Right hindlimb (tissue), 1 donor: ENCODE measurements at places on chromosomes 2 and 18.
A peak's percentile ranks its signal among the peaks of the same experiment; 100 is the strongest.

- DNase-seq, result no peak
Observed at GRCh38 chr2:214126135-214126534, 284.7 kb upstream of the VWC2L start.

GRCh38 chr2:197161774-197162173 is 148.8 kb downstream of the ANKRD44 start:
- no peak for DNase-seq

GRCh38 chr2:11753452-11753885 is 7.0 kb downstream of the LPIN1 start:
- no peak for DNase-seq

GRCh38 chr2:177998006-177998405 is 74.6 kb downstream of the PDE11A start:
- DNase-seq, result no peak

DNA sequence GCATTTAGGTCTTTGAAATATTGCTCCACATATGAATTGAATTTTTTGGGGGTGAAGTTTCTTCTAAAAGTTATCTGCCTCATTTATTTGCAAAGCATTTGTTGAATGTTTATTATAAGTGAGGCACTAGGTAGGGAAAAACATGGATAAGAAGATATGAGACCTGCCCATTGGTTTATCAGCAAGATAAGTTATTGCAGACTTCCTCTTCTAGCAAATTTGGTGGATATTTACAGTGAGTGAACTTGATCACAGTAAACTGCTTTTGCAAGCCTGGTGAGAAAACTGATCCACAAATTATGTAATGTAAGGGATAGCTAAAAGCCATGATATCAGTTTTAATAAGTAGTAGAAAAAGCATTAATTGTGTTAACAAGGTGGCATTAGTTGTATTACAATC is 364.8 kb downstream of the SOCS6 start:
- DNase-seq, result no peak

DNA sequence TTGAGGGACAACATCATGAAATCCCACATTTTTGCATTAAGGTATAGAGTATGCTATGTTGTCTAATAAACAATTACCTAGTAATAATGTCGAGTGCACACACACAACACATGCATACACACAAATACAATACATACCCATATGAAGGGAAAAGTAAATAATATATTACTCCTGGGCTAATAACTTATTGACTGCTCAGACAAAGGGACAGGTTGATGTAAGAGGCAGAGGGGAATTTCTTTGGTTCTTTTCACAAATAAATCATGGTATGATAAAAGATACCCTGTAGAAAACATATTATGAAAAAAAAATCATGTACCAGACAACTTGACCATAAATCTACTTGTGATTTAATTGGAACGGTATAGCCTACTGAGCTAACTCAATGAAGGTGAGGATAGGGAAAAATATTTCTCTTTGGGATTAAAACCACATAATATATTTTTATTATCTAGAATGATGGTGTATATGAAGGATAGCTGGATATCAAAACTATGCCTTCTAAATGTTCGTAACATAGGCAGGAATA is 398.7 kb upstream of the LRRTM4 start:
- DNase-seq, result no peak

- no peak for DNase-seq
Observed at GRCh38 chr2:95034818-95035217, 9.3 kb downstream of the MAL start.

GRCh38 chr2:128717758-128718710 is 399.4 kb upstream of the HS6ST1 start:
- DNase-seq, result no peak

GRCh38 chr2:102442967-102443828 is 20.2 kb downstream of the IL18RAP start:
- no peak for DNase-seq

- peak; percentile 32 for DNase-seq
Observed at GRCh38 chr2:76953733-76954347, 568.3 kb downstream of the LRRTM4 start.

GRCh38 chr2:40220177-40220925 is 231.5 kb downstream of the SLC8A1 start:
- DNase-seq, result no peak

DNA sequence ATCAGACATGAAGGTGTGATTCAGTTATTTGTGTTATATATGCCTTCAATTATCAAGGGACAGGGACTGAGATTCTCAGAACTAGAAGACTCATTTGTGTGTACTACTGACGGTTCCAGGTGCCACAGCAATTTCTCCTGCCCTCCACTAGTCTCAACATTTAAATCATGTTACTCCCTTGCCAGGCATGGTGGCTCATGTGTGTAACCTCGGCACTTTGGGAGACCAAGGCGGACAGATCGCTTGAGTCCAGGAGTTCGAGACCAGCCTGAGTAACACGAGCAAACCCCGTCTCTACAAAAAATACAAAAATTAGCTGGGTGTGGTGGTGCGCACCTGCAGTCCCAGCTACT is 1.1 kb downstream of the CNDP2 start:
- peak; percentile 12 for DNase-seq

DNA sequence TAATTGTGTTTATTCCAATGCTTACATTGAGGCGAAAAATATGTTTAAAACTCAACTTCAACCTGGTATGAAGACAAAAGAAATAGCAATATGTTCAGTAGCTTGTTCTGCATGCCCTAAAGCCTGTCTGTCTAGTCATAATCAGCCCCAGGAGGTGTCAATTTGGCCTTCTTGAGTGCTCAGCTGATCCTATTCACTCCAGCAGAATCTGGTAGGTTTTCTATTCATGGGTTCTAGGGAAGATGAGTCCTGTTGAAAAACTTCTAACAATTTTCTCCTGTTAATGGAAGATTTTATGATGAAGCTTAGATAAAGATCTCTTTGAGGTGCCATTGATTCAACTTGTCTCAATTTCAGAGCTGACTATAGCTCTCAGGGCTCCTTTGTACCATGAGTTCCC is 402.0 kb upstream of the UBE2E3 start:
- DNase-seq, result no peak

DNA sequence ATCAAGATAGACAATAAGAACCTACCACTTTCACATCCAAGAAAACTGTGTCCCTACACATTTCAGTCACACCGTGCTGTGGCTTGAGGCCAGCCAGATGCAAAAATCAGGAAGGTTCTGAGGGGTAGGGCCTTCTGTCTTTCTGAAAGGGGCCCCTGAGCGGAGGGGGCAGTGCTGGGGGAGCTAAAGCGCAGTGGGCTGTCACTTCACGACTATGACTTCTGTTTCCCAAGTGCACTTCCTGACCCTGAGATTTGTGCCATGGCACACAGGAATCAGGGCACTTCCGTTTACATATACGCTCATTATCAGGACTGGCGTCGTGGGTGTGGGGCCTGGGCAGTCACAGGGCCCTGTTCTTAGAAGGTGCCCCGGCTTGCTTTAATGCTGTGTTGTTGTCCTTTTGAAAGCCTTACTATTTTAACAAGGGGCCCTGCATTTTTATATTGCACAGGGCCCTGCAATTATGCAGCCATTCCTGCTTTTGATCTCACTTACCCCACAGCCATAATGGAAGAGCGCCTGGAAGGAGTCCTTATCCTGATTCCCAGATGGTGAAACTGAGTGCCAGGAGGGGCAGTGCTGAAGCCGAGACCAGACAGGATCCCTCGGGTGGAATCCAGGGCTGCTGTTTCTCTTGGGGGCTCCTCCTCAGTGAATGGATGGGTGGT is 620 bp downstream of the NGEF start:
- DNase-seq, result no peak

DNA sequence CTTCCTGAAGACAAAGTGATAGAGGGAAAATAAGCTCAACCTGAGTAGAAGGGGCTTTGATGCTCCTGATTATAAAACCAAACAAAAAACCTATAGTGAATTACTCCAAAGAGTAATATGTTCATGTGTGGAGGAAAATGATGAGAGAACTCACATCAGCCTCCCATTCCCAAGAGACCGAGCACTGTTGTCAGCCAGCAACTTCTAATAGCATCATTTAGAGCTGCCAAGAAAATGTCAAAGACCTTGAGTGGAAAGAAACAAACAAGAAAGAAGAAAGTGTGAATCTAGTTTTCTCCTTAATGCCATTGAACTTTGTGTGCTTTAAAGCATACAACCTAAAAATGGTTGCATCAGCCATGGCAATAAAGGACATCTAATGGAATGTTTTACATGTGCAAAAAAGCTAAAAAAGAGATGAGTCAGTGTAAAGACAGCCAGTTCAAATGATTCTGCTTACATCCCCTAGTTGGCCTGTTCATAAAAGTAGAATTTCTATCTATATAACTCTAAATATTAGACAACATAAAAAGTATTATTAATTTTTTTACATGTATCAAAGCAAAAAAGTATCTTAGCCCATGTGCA is 1066.2 kb downstream of the TDRD15 start:
- no peak for DNase-seq

GRCh38 chr2:215982465-215982875 is 30.9 kb downstream of the MREG start:
- DNase-seq, result no peak

DNA sequence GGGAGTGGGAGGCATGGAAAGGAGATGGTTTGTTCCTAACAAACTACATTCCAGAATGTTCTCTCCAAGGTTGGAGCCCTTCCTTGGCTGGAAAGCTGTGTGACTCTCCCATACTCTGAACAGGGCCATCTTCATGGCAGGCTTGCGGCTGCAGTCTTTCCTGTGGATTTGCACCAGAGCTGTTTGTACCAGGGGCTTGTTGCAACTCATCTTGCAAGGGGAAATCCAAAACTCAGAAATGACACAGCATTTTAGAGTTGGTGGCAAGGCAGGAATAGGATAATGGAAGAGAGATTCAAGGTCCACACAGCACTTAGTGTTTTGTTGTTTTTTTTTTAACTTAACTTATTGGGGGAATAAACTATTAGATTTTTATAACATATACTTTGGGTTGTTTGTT is 73.7 kb upstream of the ZNF516 start:
- no peak for DNase-seq

DNA sequence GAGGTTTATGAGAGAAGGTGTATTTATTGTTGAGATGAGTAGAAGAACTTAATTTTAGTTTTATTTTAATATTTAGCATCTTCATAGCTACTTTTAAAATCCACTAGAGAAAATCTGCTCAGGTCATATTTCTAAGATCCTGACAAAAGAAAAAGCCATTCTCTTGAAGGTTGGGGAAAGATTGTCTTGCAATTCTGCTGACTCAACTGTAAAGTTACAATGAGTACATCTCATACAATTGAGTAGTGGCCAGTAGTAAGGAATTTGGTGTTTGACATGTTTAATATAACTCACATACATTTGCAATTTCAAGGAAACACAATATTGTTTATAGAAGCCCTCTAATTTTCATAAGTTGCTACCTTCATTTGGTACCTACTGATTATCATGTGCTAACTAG is 344.5 kb downstream of the LRRTM1 start:
- no peak for DNase-seq

GRCh38 chr2:71536226-71536671 is 82.9 kb downstream of the DYSF start:
- DNase-seq, result peak; percentile 69

- no peak for DNase-seq
Observed at GRCh38 chr2:1988049-1988448, 243.7 kb upstream of the PXDN start.

DNA sequence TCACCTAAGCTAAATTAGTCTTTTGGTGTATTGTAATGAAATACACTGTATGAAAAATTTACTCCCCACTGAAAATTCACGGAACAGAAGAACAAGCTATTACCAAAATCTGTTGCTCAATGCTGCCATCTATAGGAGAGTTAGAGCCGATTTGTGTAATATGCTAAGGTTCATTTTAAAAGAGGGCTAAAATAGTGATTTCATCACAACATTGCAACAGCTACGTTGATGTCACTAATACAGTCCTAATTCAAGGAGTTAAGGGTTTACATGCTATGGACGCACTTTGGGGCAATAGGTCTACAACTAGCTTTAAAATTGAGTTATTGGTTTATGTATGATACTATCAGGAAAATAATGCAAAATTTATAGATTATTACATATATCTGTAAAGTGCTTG is 3.0 kb upstream of the IRS1 start:
- no peak for DNase-seq

DNA sequence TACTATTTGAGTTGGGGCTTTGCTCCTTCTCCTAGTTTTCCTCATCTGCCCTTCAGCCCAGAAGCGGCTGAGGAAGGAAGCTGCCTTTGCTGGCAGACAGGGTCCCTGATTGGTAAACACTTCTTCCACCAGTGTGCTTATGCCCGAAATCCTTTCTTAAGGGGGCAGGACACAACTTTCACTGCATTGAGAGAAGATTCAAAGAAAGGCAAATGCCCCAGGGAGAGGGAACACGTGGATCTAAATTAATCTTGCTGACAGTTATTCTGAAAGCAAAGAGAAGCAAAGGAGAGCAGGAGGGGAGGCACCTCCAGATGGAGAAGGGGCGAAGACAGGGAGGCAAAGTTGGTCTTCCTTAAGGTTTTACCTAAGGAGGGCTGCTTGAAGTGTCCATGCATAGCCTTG is 92.1 kb upstream of the EFEMP1 start:
- DNase-seq, result no peak

GRCh38 chr2:172777431-172777830 is 41.8 kb downstream of the RAPGEF4 start:
- DNase-seq, result no peak

- no peak for DNase-seq
Observed at GRCh38 chr2:99903981-99904380, 238.4 kb downstream of the AFF3 start.

DNA sequence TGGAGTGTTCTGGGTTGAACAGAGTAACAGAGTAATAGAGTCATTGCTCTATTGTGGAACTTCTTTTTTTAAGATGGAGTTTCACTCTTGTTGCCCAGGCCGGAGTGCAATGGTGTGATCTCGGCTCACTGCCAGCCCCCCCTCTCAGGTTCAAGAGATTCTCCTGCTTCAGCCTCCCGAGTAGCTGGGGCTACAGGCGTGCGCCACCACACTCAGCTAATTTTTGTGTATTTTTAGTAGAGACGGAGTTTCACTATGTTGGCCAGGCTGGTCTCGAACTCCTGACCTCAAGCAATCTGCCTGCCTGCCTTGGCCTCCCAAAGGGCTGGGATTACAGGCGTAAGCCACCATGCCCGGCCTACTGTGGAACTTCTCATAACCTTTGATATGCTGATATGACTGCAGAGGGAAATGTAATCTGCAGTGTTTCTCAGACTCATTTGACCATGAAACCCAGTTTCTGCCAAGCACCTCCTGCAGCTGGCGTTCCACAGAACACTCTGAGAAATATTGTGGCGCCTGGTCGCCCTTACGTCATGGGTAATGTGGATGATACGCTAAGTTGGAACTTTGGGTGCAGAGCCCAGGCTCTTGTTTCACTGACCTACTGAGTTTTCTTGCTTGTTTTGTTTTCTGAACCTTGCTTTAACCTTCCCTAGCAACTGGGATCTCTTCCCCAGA is 213.8 kb downstream of the BCL2 start:
- no peak for DNase-seq

- DNase-seq, result no peak
Observed at GRCh38 chr2:37387148-37387835, 42.9 kb downstream of the QPCT start.

GRCh38 chr2:182784777-182785176 is 68.7 kb downstream of the DNAJC10 start:
- no peak for DNase-seq

DNA sequence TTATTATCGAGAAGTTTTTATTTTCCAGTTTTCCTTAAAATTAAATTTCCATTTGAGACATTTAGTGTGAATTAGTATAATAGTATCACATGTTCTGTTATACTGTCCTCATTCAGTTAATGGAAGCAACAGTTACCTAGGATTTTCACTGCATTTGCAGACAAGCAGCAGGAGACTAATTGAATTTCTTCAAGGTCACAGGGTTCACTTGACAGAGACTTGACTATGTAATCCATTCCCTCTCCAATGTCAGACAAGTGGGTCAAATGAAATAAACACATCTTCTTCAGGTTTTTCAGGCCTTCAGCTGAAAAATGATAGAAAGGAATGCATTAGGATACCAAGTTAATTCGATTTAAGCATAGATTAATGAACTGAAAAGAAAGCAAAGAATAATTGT is 26.7 kb downstream of the NLRC4 start:
- no peak for DNase-seq
